ENCODE measurements at places on chromosomes 3 and 15.

DNA sequence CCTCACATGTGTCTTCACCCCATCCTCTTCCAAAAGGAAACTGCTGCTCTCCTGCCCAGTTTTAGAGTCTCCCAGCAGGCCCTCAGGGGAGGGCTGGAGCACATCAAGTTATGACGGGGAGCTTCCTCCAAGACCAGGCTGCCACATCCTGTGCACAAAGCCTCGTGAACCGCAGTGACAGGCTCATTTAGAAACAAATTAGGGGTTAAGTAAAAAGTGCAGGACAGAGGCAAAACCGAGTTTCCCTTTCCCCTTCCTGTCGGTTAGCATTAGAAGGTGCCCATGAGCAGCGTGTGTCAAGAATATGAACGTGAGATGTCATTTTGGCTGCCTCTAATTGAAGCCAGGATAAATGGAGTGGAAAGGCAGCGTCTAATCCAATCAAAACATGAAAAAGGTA is 199.7 kb downstream of the ARRDC4 start:
- no peak for DNase-seq

GRCh38 chr3:144557515-144557914 is 585.9 kb downstream of the DIPK2A start:
- DNase-seq = no peak

DNA sequence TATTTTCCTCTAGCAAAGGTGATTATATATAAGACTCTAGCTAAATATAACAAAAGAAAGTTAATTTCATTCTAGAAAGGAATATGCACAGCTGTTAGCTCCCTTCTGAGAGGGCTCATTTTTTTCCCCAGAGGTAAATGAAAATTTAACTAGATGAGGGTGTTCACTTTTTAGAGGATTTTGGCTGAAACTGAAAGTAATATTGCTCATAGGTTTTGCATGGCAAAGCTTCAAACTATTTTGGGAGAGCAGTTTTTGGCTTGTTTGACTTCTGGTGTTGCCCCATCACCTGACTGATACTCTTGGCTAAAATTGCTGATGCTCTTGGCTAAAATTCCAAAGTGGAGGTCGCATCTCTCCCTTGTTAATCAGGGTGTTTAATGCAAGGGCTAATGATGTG is 311.9 kb downstream of the EDEM1 start:
- no peak for DNase-seq

- DNase-seq = no peak
Measured at GRCh38 chr3:110031975-110032374, 694.6 kb upstream of the DPPA4 start.

- no peak for DNase-seq
Measured at GRCh38 chr3:52438579-52439425, 6.1 kb downstream of the SEMA3G start.
